T-cell (primary cell): ENCODE measurements at places on chromosomes 3 and 15. TPM values are rescaled to one million over a fixed set of nuclear protein-coding genes. Genes with fewer than 3 reads are reported as not detected.

C3orf20 gene
- 0.19 TPM for total RNA-seq

VEPH1 gene
- 0.67 TPM for total RNA-seq

GRCh38 chr3:106881186-106881585, 496.1 kb upstream of the CCDC54 start:
- no peak for DNase-seq

GRCh38 chr15:90512981-90513380, 16.7 kb upstream of the CRTC3 start:
- DNase-seq, result no peak

CD200R1L gene
- not detected for total RNA-seq

DNA sequence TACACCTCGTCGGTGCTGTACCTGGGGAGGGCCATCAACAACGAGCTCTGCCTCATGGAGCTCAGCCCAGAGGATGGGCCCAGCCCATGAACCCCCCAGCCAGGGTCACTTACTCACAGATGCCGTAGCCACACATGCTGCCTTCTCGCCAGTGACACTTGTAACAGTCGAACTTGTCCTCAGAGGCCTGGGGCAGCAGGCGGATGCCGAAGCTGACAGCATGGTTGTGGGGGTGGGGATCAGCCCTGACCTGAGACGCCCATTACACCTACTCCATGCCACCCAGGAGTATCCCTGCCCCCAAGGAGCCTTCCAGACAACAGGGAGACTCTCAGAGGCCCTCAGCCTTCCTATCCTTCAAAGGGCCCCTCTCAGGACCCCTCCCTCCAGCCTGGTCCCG, 12.1 kb downstream of the ALS2CL start:
- no peak for DNase-seq

DNA sequence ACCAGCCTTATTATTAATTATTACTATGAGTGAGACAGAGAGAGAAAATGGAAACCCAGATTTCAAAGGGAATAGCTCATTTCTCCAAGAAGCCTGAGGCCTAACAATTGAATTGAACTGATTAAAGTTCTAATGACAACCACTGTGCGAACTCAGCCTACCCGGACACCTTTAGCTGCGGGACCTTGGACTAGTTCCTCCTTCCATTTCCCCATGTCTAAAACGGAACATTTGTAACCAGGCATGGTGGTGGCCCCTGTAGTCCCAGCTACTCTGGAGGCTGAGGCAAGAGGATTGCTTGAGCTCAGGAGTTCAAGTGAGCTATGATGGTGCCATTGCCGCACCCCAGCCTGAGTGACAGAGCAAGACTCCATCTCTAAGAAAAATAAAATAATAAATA, 16.4 kb upstream of the RTP2 start:
- no peak for DNase-seq

DNA sequence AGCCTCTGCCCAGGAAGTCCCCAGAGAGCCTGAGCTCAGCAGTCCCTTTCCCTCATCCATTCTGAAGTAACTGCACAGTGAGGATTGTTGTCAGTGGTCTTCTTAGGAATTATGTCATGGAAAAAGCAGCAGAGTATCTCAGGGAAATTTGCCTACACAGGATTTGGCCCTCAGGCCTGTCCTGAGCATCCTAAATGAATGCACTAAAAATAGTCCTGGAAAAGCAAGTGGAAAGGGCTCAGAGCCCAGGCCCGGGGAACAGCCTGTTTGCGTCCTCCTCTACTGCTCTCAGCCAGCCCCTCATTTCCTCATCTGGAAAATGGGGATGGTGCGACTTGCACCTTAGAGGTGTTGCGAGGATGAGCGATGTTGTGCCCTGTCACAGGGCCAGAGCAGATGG, 21.6 kb downstream of the LYSMD4 start:
- no peak for DNase-seq

GRCh38 chr3:191094057-191094845, 104.8 kb upstream of the OSTN start:
- no peak for DNase-seq
